Endothelial cell (in vitro differentiated cells): ENCODE measurements at places on chromosomes 5 and 9.

GRCh38 chr5:73513996-73514395, 15.8 kb downstream of the BTF3 start:
- DNase-seq, result no peak

- DNase-seq, result no peak
Observed at GRCh38 chr9:75382126-75382525, 293.8 kb downstream of the OSTF1 start.

DNA sequence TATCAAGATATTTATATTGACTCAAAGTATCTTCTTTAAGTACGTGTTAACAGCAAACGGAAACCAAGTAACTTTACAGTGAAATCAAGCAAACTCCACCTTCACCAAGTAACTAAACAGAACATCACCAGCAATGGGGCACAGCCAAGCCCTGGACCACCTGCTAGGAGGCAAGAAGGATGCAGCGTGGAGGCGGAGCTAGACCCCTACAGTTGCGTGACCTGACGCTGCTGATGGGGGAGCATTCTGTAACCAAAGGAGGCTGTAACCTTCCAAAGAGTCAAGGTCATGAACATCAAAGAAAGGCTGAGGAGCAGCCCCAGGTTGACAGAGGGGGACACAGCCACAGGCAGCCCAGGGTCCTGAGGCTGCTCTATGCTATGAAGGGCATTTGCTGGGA, 6.1 kb downstream of the VAV2 start:
- DNase-seq, result no peak

DNA sequence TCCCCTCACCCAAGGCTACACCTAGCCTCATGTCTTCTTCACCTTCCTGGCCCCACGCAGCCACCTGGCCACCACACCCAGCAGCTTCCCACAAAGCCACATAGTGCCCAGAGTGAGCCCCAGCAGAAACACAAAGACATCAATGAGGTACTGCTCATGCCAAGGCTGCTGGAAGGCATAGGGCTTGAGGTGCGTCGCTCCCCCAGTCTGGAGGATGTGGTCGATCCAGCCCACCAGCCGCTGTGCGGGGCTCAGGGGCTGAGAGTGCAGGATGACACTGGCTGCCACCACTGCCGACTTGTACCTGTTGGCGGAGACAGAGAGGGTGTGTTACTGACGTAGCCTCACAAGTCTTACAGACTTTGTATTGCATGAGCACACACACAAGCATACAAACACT, 15.8 kb upstream of the CAPSL start:
- DNase-seq, result no peak

DNA sequence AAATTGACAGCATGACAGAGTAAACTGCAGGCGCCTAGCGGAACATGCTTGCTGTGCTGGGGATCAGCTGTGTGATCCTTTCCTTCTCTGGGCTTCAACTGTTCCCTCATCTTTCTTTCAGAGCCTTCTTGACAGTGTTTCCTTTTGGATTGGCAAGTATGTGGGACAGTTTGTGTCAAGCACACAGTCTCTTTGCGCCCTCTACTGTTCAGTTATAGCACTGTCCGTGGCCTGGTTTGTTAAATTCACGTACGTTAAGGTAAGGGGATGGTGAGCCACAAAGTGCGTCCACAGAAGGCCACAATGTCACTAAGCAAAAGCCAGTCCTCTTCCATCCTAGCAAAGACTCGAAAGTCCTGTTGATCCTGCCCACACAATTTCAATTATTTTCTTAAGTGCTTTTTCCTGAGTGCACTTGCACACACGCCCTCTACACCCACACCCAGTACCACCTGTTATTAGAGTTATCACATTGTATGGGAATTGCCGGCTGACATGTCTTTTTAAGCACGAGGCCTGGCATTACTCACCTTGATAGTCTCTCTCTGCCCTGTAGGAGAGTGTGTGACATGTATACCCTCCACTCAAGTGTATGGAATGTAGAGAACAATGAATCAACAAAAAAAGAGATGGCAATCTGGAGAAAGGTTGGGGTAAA, 22.5 kb upstream of the PTPN3 start:
- DNase-seq, result peak; percentile 69

- no peak for DNase-seq
Observed at GRCh38 chr5:88391991-88392390, 123.3 kb upstream of the TMEM161B start.

DNA sequence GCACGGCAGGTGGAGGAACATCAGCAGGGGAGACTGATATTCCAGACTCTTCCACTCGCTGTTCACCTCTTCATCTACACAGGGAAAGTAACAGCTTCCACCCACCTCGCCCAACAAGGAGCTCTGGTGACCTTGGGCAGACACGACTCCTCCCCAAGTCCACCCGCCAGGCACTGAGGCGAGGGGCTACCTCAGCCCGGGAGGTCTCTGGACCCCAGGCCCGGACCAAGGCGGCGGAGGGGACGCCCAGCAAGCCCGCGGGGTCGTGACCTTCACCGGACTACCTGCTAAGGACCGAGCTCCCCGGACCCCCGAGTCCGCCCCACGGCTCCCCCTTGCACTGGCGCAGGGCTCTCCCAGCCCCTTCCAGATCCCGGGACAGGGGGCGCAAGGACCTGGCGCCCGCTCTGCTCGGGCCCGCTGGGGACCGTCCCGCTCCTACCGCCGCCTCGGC, 70.2 kb upstream of the LPCAT1 start:
- DNase-seq, result peak; percentile 12

DNA sequence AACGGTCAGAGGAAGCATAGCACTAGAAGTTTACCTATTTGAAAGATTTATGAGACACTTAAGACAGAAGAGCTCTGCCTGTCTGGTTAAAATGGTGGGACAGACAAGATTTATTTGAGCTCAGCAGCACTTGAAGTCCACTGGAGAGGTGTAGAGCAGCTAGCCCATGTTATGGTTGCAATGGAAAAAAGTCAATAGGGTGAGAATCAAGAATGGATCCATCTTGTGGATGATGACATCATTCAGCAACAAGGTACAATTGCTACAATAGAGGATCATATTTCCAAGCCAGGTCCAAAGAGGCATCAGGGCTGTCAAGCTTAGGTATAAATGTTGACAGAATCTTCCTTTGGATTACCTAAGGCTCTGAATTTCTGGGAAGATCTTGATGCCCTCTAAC, 21.1 kb upstream of the ZNF131 start:
- DNase-seq, result no peak

DNA sequence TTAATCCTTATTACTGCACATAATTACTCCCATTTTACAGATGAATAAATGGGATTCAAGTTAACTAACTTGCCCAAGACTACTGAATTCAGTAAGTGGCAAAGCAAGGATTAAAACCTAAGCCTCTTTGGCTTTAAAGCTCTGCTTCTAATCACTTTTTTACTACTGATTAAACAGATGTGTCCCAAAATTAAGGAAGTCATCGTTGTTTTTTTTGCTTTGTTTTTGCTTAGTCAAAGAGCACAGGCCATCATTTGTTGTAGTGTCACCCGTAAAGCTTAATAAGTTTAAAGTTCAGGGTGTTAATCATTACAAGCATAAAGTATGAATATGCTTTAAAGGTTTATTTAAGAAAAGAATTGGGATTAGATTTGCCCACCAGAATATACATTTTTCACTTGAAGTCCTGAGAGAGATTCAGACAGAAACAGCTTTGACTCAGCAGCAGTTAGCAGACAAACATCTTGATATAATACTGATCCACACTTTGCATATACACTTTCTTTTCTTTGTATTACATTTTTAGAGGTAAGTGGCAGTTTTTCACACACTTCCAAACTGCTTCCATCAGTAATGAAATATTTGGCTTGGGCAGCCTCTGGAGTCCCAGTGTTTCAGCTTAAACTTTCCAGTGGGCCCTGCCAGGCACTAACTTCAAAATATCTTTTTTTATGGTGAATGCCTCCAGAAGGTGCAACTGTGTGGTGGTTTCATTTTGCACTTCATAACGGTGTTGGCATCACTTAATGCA, 52.7 kb downstream of the PIK3R1 start:
- no peak for DNase-seq

DNA sequence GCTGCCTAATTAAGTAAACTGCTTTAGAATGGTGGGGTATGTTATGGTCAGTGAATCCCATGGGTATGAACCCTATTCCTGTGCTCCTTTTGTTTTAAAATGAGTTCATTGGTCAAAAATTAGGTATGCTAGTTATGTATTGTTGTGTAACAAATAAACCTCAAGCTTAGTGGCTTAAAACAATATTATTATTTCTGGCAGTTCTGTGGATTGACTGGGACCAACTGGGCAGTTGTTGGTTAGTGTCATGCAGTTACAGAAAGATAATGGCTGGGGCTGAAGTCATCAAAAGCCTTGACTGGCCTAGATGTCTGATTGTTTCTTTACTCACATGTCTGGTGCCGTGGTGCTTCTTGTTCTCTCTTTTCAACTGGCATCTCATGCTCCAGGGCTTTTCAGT, 8.9 kb upstream of the PTAR1 start:
- no peak for DNase-seq

GRCh38 chr5:102893942-102894341, 138.8 kb downstream of the PAM start:
- no peak for DNase-seq

GRCh38 chr9:84140535-84141101, 160.0 kb downstream of the RMI1 start:
- peak; percentile 12 for DNase-seq

GRCh38 chr5:172050080-172050479, 43.6 kb upstream of the FBXW11 start:
- no peak for DNase-seq

DNA sequence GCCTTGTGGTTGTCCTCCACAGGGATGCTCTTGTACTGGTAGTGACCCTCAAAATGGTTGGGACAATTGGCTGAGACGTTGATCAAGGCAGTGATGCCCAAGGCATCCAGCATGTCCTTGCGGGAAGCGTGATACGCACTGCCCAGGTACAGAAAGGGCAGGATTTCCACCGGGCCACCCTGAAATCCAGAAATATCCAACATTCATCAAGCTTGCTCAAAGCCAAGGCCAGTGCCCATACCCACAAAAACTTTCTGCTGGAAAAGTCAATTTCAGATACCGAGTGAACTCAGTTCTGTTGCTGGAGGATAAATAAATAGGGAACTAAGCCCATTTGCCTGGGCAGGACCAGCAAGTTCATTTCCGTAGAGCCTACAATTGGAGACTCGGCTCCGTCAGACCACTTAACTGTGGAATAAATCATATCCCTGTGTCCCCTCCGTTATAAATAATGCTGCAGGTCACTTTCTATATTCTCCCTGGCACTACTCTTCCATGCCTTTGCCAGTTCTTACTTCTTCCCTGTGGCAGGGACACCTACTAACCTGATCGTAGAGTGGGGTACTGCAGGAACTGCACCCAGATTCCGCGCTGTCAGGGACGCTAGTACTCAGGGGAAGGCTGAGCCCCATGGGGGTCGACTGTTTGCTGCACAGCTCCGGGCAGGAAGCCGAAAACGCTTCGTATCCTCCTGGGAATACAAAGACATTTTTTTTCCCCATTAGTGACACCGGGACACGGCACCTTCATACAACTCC, 1.2 kb downstream of the DUSP1 start:
- DNase-seq, result no peak

GRCh38 chr5:30600892-30601291, 592.6 kb upstream of the CDH6 start:
- DNase-seq, result no peak

DNA sequence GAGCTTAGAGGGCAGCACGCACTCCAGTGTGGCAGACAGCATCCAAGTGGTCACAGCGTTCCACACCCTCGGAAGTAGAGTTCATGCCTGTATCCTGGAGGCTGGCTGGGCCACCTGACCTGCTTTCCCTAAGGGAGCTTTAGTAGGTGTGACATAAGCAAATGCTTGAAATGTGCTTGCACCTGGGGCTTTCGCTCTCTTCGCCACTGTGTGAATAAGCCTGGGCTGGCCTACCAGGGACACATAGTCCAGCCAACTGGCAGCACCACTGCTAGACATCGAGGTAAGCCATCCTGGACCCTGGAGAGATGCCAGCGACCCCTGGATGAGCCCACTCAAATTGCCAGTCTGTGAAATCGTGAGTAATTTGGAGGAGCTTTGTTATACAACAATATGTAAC, 24.9 kb upstream of the IRX4 start:
- no peak for DNase-seq

DNA sequence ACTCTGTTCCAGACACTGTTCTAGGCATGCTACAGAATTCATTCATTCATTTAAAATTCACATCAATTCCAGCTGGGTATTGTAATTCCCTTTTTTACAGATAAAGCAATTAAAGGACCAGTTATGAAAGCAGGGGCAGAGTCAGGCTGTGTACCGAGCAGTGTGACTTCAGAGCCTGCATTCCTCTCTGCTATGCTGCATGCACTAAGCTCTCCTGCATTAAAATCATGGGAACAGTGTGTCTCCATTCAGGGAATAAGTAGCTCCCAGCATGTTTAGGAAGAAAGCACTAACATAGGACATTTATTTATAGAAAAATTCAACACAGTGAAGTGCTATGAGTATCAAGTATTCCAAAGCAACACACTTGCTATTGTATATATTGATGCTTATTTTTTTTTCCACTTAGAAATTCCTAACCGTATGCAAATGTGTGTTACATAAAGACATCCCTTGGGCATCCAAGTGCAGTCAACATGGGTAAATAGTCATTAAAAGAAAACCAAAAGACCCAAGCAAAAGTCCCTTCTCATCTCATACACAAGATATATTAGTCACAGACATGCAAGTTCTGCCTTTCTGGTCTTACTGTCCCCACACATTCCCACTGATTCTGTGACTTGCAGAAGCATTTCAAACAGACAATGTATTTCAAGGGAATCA, 173.7 kb downstream of the GABRB2 start:
- DNase-seq, result no peak

- no peak for DNase-seq
Observed at GRCh38 chr5:31382051-31382878, 149.6 kb downstream of the DROSHA start.

- DNase-seq, result no peak
Observed at GRCh38 chr9:24416136-24416535, 129.6 kb downstream of the IZUMO3 start.

DNA sequence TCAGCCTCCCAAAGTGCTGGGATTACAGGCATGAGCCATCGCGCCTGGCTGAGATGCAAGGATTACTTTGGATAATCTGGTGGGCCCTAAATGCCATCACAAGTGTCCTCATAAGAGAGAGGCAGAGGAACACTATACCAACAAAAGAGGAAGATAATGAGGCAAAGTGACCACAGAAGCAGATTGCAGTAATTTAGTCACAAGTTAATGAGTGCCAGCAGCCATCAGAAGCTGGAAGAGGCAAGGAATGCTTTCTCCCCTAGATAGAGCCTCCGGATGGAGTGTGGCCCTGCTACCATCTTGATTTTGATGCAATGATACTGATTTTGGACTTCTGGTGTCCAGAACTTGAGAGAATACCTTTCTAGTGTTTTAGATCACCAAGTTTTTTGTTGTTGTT, 122.3 kb downstream of the SPATA31D1 start:
- DNase-seq, result no peak
